ENCODE measurements at places on chromosomes 12 and 14. TPM values are rescaled to one million over a fixed set of nuclear protein-coding genes. Genes with fewer than 3 reads are reported as not detected.

- H3K4me3 ChIP-seq = no peak overlapping the region
- no peaks in the 10 kb centered on the region for H3K27me3 ChIP-seq
- H3K4me1 ChIP-seq = peaks cover 22% of the 10 kb centered on the region
- H3K27ac ChIP-seq = no peak overlapping the region
- DNase-seq = no peak
These were observed 26.2 kb upstream of the NPFF start for GRCh38 chr12:53533471-53533870.

GRCh38 chr12:83856803-83857202 is 1055.8 kb downstream of the SLC6A15 start:
- H3K36me3 ChIP-seq = no peaks in the 10 kb centered on the region
- H3K4me1 ChIP-seq = no peaks in the 10 kb centered on the region
- H3K27ac ChIP-seq = no peak overlapping the region
- no peak for DNase-seq
- H3K27me3 ChIP-seq = no peaks in the 10 kb centered on the region

- H3K36me3 ChIP-seq = no peaks in the 10 kb centered on the region
- no peak overlapping the region for H3K4me3 ChIP-seq
- no peak overlapping the region for H3K27ac ChIP-seq
- no peaks in the 10 kb centered on the region for H3K4me1 ChIP-seq
These were observed 65.1 kb downstream of the RNFT2 start for GRCh38 chr12:116803013-116803736.

GRCh38 chr12:67534681-67535080 is 113.9 kb upstream of the DYRK2 start:
- H3K27me3 ChIP-seq = no peaks in the 10 kb centered on the region
- H3K27ac ChIP-seq = no peak overlapping the region
- no peak overlapping the region for H3K4me3 ChIP-seq

DNA sequence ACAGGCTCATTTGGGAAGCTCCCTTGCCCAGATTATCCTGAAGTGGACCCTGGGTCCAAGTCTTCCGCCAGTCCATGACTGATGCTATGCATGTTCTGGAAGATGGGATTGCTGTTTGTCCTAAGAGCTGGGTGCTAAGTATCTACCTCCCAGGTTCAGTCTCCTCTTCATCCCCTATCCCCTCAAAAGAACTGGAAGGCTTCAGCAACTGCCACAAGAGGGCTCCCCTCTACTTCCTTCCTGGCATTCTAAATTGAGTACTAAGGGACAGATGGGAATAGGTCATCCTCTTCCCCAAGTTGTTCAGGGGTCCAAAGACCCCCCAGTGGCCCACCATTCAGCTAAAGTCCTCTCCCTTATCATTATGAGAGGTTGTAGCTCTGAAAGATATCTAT is 9.0 kb upstream of the FKBP11 start:
- DNase-seq = no peak
- peaks cover 91% of the 10 kb centered on the region for H3K36me3 ChIP-seq
- no peaks in the 10 kb centered on the region for H3K4me1 ChIP-seq
- peak overlapping the region; percentile 53 for H3K27ac ChIP-seq

TMCC3 gene
- total RNA-seq = 11.2 TPM

SVOP gene
- total RNA-seq = not detected

DNA sequence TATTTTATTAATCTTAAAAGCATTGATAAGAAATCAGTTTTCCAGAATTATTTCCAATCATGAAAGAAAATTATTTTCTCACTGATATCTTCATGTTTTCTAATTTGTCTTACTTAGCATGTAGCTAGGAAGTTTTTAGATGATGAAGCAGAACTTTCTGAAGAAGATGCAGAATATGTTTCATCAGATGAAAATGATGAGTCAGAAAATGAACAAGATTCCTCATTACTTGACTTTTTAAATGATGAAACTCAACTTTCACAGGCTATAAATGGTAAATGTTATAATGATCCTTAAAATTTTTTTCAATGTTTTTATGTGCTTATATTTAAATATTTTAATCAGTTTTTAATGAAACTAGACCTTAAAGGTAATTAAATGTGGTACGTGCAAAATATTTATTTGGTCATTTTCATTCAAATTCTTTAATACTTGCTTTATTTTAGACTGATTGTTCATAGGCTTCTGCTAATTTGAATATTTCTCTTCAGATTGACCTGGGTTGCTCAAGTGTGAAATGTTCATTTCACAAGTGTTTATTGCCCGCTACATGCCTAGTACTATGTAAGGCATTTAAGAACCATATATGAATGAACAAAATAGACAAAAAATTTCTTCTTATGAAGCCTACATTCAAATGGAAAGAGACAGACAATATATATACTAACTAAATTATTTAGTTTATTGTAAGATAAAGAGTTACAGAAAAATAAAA is 49.5 kb downstream of the FANCM start:
- DNase-seq = no peak
- no peaks in the 10 kb centered on the region for H3K4me1 ChIP-seq
- no peak overlapping the region for H3K4me3 ChIP-seq

DNA sequence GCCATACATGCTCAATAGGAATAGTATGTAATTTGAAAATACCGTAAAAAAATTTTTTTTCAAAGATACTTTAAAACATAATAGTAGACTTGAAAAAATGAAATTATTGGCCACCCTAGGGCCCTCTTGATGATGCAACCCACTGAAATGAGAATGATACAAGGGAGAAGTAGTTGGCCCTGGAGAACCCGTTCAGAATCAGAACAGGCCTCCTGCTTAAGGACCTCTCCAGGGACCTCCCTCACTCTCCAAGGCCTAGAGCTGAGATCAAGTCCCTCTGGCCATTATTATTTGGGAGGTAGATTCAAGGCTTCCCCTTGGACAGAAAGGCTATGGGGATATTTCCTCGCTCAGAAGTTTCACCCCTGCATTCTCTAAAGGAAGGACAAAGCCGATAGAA is 11.9 kb downstream of the LALBA start:
- no peak overlapping the region for H3K27ac ChIP-seq
- no peak overlapping the region for H3K4me3 ChIP-seq
- no peaks in the 10 kb centered on the region for H3K36me3 ChIP-seq
- no peaks in the 10 kb centered on the region for H3K27me3 ChIP-seq

DNA sequence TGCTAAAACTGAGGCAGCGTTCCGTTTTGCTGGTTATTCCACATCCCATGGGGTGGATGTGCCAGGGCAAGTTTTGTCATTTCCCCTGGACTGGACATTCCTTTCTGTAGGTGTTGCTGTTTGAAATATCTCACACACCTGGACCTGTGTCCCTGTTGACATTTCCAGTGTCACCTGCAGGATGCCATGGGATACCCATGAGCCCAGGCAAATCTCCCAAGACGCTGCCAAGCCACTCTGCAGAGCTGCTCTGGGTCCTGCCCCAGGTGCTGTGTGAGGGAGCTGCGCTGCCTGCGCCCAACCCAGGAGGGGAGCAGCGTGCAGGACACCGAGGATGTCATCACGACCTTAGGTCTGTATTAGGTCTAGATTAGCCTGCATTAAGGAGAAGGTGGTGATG is 5.2 kb upstream of the PACS2 start:
- H3K27me3 ChIP-seq = no peaks in the 10 kb centered on the region
- no peak overlapping the region for H3K4me3 ChIP-seq
- H3K27ac ChIP-seq = no peak overlapping the region
- peaks cover 14% of the 10 kb centered on the region for H3K4me1 ChIP-seq

- H3K4me3 ChIP-seq = no peak overlapping the region
- H3K4me1 ChIP-seq = no peaks in the 10 kb centered on the region
- no peak for DNase-seq
- no peaks in the 10 kb centered on the region for H3K27me3 ChIP-seq
- no peak overlapping the region for H3K27ac ChIP-seq
These were observed 701.2 kb upstream of the TBX3 start for GRCh38 chr12:115385141-115385540.

LRTM2 gene
- total RNA-seq = not detected

DNA sequence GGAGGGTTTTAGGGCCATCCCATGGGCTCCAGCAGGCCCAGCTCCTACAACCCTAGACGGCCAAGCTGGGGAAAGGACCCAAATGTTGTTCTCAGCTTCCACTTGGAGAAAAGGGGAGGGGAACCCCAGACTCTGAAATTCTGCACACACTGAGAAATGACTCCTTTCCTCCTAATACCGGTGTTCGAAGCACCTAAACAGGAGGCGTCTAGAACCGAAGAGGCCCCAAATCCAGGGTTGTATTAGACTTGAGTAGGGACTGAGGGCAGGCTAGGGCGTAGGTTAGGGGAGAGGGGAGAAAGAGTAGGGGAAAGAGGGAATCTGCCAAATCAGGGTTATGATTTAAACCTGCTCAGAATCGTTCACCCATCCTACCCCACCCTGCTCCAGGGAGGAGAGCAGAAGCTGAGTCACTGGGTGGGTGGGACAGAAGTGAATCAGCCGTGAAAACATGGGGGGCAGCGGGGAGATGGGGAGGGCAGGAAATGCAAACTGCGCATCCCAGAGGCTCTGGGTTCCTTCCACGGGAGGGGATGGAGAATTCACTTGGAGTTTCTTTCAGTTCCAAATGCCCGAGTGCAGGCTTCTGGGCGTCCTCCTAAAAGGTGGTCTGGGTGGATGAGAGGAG is 1.0 kb downstream of the IGFBP6 start:
- H3K27me3 ChIP-seq = no peaks in the 10 kb centered on the region
- no peak for DNase-seq
- no peak overlapping the region for H3K4me3 ChIP-seq
- peaks cover 48% of the 10 kb centered on the region for H3K4me1 ChIP-seq
- H3K36me3 ChIP-seq = no peaks in the 10 kb centered on the region

DNA sequence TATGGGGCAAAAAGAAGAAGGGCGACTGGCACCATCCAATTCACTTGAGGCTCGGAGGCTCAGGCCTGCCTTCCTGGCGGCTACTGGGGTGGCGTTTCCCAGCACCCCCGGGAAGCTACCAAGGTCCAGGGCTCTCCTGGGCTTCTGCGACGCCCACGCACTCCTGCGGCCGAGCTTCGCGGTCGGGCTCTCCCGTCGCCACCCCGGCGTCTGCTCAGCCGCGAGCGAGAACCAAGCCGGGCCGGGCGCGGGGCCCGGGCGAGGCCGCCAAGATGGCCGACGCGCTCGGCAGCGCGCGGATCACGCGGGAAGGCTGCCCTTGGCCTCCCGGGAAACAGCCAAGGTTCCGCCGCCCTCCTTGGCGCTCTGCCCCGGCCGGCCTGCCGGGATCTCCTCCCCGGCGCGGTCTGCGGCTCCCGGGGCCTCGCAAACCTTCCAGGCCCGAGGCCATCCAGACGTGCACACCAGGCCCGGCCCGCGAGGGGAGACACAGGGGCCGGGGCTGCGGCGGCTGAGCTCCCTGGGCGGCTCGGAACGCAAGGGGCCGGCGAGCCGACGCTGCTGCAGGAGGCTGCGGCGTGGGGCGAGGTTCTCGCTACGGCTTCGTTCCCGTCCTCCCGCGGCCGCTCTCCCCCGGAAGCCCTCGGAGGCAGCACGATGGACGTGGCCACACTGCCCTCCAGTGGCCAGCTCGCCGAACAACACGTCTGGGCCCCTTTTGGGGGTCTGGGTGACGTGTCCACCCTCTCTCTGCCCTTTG is 23.5 kb upstream of the ZFP36L1 start:
- DNase-seq = peak; percentile 95
- H3K4me1 ChIP-seq = peaks cover 39% of the 10 kb centered on the region
- H3K27ac ChIP-seq = peak overlapping the region; percentile 99
- no peaks in the 10 kb centered on the region for H3K27me3 ChIP-seq
- peak overlapping the region; percentile 43 for H3K4me3 ChIP-seq
- H3K36me3 ChIP-seq = no peaks in the 10 kb centered on the region

DNA sequence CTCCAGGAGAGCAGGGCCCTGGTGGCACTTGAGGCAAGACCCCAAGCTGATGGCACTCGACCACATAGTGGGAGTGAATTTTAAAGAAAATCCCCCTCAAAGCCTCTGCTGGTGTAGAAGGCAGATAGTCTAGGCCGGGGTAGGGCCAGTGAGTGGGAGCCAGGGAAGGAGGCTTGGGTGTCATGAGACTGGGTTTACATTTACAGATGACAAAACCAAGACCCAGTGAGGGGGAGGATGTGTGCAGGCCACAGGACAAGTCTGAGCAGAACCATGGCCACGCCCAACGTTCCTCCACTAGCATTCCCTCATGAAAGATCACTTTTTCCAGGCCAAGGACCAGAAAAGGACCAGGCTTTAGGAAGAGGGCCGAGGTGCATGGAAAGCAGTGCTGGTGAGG is 42.0 kb downstream of the EVL start:
- H3K27me3 ChIP-seq = no peaks in the 10 kb centered on the region
- H3K4me3 ChIP-seq = no peak overlapping the region

- peaks cover 30% of the 10 kb centered on the region for H3K4me1 ChIP-seq
- H3K27me3 ChIP-seq = no peaks in the 10 kb centered on the region
- H3K4me3 ChIP-seq = no peak overlapping the region
- DNase-seq = no peak
- no peaks in the 10 kb centered on the region for H3K36me3 ChIP-seq
- no peak overlapping the region for H3K27ac ChIP-seq
These were observed 10.4 kb downstream of the MAP4K5 start for GRCh38 chr14:50521912-50522341.

GRCh38 chr12:98469109-98469508 is 46.3 kb upstream of the TMPO start:
- H3K27me3 ChIP-seq = no peaks in the 10 kb centered on the region
- H3K4me3 ChIP-seq = no peak overlapping the region
- H3K36me3 ChIP-seq = no peaks in the 10 kb centered on the region
- no peak overlapping the region for H3K27ac ChIP-seq
- no peak for DNase-seq

DNA sequence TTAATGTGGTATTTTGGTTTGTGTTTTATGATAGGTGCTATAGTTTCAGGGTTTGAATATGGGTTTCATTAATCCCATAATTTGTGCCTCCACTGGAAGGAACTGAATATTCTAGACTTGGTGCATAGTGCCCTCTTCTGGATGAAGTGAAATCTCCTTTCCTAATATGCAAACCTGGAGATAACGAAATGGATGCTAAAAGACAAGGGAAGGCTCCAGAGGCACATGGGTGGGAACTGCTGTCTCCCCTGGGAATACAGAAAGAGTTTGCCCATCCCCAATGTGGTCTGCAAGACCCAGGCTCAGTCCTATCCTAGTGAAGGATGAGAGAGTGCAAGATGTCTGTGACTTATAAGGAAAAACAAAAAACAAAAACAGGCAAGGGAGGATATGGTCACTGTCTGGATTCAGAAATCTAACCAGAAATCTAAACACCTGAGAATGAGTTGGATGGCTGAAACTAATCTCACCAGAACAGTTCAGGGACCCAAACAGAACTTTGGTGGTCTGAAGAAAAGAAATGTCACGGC is 142.3 kb upstream of the TMPO start:
- no peaks in the 10 kb centered on the region for H3K27me3 ChIP-seq
- DNase-seq = no peak
- H3K27ac ChIP-seq = no peak overlapping the region

GRCh38 chr12:22163594-22163993 is 117.6 kb downstream of the CMAS start:
- no peaks in the 10 kb centered on the region for H3K27me3 ChIP-seq
- no peak for DNase-seq
- no peaks in the 10 kb centered on the region for H3K4me1 ChIP-seq
- no peak overlapping the region for H3K4me3 ChIP-seq
- H3K27ac ChIP-seq = no peak overlapping the region

TSPAN9 gene
- total RNA-seq = 33.8 TPM

DNA sequence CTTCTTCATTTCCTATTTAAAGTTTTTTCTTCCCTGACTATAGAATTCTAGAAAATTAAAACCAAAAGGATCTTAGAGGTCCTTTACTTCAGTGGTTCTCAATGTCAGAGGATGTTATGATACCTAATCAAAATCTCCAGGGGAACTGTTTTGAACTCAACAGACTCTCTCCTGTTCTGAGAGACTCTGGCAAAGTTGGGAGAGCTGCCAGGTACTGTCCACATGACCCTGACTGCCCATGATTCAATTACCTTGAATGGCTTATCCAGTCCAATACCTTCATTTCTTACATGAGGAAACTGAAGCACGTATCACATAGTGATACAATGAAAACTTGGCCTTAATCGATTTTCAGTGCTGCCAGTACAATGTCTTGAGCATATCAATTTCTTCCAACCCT is 16.6 kb downstream of the ALKBH1 start:
- H3K4me3 ChIP-seq = no peak overlapping the region
- no peak overlapping the region for H3K27ac ChIP-seq
- no peaks in the 10 kb centered on the region for H3K4me1 ChIP-seq
- no peak for DNase-seq
